ENCODE measurements at places on chromosomes 2 and 18.

- no peak for DNase-seq
Measured at GRCh38 chr18:62384068-62384467, 59.0 kb downstream of the TNFRSF11A start.

DNA sequence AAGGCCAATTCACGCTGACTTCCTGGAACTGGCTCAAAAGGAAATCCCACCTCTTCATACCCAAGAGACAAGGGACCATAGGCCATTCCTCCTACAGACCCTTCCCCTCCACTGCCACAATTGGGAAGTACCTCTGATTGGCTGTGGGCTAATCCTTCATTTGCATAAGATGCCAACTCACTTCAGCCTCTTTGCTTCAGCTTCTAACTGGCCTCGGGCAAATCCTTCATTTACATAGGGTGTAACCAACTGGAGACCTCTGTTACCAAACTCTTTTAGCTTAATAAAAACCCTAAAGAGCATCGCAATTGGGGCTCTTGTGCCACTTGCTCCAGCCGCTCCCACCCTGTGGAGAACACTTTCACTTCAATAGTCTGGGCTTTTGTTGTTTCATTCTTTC lies 38.2 kb downstream of the MC2R start:
- no peak for DNase-seq

DNA sequence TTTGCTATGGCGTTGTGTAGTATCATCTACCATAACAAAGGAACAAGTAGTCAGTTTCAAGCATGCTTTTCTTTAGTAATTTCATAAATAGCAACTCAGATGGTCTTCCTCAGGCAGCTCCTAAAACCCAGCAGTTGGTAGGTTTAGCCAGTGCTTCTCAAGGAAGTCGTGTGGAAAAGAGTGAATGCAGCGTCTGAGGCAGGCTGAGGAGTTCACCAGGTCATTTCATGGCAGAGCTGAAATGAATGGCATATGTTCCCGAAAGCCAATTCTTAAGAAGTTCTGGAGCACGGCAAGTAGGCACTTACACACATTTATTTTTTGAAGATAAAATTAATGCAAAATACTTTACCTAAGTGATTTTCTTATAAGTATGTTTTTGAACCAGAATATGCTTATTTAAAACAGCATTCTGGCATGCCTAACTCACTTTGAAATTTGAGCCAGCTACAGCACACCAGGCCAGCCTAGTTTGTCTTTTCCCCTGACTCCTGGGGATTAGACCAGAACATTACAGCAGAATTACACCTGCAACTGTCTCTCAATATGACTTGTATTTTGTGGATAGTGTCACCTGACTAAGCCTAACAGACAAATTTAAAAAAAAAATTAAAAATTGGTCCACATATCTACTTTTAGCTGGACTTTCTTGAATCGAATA lies 62.2 kb downstream of the OSBPL6 start:
- no peak for DNase-seq

- no peak for DNase-seq
Measured at GRCh38 chr18:49764032-49764431, 49.3 kb downstream of the ACAA2 start.

DNA sequence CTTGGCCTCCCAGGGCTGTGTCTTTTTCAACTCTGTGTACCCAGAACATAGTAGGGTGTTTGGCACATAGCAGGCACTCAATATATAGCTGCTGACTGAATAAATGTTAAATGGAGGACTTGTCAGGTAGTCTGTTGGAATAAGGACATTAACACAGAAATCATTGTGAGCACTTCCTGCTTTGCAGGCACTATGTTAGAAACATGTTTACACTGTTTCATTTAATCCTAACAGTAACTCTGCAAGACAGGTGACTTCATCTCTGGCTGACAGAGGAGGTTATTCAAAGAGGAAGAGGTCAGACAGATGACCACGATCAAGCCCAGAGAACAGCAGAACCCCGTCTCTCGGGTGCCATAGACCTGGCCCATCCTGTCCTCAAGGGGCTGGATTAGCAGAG lies 28.0 kb upstream of the PIEZO2 start:
- DNase-seq: no peak

- DNase-seq: no peak
Measured at GRCh38 chr2:27202854-27203253, 9.0 kb upstream of the ATRAID start.

GRCh38 chr2:107337209-107337898 lies 451.4 kb upstream of the ST6GAL2 start:
- no peak for DNase-seq

DNA sequence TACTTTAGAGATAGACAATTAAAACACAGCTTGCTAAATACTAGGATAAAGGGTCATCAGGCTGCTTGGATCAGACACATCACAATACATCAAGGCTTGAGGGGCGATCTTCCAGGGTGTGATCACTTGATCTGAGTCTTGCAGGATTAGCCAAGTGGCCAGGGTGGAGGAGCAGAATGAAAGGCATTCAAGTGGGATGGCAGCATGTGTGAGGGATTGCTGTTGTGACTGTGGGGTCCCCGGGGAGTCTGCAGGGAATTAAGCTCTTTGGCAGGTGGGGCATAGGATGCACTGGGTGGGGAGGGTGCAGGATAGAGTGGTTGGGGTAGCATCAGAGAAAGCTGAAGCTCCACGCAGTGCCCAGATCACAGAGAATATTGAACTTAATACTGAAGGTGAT lies 58.0 kb upstream of the TMEM163 start:
- DNase-seq: no peak

GRCh38 chr18:23384778-23385736 lies 68.0 kb upstream of the RIOK3 start:
- no peak for DNase-seq

DNA sequence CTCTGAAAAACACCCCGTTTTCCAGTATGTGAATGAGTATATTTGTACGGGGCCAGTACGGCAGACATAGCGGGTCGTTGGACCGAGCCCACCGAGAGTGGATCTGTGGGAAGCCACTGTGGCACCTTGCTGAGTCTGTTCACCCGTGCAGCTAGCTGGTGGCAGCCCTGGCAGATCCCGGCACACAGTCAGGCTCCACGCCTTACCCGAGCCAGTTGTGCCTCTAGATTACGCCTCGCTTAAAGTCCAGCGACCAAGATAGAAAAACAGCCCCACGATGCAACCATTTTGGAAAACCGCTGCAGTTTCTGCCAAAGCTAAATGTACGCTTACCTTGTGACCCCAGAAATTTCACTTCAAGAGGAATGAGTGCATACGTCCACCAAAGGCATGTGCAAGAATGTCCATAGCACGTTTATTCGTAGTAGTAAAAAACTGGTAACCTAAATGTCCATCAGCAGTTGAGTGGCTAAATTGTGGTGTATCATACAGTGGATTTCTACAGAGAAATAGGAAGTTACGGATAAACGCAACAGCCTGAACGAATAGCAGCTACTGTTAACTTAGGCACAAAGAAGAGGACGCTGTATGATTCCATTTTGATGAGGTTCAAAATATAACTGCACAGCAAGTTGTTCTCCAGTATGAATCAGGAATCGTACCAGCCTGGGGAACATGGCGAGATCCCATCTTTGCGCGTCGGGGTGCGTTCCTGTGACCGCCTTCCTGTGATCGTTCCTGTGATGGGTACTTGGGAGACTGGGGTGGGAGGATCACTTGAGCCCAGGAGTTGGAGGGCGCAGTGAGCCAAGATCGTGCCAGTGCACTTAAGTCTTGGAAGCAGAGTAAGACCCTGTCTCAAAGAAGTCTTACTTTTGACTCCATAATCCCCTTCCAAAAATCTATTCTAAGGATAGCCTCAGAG lies 688 bp upstream of the WDR33 start:
- no peak for DNase-seq

- DNase-seq: no peak
Measured at GRCh38 chr2:181235683-181236459, 221.3 kb upstream of the ITGA4 start.

DNA sequence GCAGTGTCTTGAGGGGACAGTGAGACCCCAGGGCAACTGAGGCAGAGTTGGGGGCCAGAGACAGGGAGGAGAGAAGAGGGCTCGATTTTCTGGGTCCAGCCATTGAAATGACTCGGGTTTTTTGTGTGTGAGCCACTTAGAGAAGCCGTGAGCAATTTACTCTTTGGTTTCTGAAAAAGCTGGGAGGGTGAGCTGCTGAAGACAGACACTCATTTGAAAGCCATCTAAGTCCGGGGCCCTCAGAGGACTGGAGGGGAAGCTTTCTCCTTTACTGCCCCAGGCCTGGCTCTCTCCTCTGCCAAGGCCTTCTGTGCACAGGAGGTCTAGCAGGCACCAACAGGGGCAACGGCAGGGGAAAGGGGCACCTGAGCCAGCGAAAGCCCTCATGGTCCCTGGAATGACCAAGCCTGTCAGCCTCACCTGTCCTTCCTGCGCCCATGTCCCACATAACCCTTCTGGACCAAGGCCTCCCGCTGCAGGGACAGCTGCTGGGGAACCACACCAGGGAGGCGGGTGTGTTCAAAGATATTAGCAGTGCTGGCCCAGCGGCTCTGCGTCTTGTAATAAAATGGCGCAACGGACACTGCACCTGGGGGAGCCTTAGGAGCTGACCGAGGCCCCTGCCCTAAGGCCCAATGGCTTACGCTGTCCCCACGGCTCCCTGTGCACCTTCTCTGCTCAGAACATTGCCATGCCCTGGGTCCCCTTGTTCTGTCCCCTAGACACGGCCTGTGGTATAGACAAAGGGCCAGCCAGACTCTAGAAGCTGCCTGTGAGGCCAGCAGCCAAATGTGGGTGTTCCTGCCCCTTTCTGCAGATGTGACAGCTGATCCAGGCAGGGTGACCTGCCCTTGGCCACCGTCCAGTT lies 45.8 kb downstream of the HS6ST1 start:
- no peak for DNase-seq

DNA sequence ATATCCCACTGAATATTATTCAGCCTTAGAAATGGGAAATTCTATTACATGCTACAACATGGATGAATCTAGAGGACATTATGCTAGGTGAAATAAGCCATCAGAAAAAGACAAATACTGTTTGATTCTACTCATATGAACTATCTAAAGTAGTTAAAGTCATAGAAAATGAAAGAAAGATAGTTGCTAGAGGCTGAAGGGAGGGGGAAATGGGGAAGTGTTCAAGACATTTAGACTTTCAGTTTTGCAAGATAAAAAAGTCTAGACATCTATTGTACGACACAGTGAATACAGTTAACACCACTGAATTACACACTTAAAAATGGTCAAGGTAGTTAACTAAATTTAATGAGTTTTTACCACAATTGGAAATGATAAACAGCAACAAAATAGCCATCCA lies 835.9 kb upstream of the CHAC2 start:
- DNase-seq: no peak

GRCh38 chr18:13496691-13497281 lies 229.6 kb downstream of the FAM210A start:
- no peak for DNase-seq

GRCh38 chr2:15931319-15931890 lies 8.9 kb upstream of the MYCN start:
- no peak for DNase-seq

- no peak for DNase-seq
Measured at GRCh38 chr2:169116327-169116726, 47.0 kb downstream of the DHRS9 start.

DNA sequence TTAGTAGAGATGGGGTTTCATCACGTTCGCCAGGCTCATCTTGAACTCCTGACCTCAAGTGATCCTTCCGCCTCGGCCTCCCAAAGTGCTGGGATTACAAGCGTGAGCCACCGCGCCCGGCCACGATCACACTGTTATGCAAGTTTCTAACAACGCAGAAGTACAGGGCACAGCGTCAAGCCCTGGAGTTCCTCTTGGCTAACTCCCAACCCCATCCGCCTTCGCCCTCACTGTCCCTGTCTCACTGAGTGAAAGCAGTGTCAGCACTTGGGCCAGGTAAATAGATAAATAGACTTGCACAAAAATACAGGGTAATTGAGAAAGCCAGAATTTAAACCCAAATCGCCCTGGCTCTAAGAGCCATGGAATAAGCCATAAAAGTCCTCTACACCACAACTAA lies 111.7 kb downstream of the ACVR1 start:
- no peak for DNase-seq

GRCh38 chr18:21109936-21110712 lies 1.5 kb downstream of the ROCK1 start:
- DNase-seq: no peak

DNA sequence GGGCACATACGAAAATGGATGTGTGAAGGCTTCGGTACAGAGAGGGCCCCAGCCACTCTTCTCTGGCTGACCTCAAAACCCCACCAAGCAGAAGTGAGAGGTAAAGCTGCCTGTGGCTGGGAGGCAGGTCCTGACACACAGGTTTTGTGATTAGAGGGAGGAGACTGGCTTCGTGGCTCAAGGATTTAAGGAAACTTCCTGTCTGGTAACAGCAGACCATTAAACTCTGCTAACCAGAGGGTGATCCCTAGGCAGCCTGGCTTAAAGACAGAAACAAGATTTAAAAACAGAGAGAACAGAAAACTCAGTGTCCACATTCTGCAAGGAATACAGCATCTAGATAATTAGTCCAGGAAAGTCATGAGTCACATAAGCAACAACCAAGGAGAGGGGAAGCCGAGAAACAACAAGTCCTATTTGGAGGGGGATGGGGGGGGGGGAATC lies 101.9 kb downstream of the NFATC1 start:
- DNase-seq: no peak

- DNase-seq: no peak
Measured at GRCh38 chr2:16487686-16488085, 177.9 kb downstream of the CYRIA start.

DNA sequence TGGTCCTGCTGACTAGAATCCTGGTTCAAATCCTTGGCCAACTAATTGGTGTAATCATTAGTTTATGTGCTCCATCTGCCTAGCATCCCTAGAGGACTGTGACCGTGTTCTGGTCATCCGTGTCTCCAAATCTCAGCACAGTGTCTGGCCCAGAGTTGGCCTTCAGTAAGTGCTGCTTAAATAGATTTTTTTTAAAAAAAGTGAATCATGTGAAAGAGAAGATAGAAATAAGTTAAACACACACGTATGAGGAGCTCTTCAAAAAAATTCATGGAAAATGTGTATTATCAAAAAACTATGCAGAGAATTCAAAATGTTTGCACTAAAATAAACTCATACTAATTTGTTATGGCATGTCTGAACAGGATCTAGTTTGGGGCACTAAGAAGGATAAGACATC lies 129.3 kb upstream of the TLK1 start:
- DNase-seq: no peak

DNA sequence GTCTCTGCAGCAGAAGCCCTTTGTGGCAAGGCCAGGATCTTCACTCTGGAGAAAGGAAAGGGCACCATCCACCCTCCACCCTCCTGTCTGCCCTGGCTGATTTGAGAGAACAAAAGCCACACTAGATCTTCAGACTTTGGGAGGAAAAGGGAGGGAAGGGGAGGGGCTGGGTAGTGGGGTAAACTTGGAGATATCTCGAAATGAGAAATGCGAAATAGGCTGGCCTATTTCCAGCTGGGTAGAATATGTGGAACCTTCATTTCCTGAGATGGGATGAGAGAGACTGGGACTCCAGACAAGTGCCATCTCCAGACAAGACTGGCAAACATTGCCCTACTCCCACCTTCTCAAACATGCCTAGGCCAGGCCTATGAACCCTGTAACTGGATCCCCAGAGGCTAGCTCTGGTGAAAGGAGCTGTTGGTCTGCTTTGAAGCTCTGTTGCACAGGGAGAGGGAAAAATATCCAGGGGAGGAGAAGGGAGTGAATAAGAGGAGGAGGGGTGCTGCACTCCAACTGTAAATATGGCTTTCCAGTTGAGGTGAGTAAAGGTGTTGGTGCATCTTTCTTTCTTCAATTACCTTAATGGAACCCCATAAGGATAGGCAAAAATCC lies 1.7 kb downstream of the HOXD12 start:
- DNase-seq: no peak

- DNase-seq: no peak
Measured at GRCh38 chr2:218032336-218033171, 29.8 kb upstream of the TNS1 start.

GRCh38 chr18:68426731-68427315 lies 288.1 kb downstream of the TMX3 start:
- no peak for DNase-seq
